Stimulated activated CD4-positive, alpha-beta T cell treated with anti-CD3 and anti-CD28 coated beads, Interleukin-15, amount 100 ng/mL, for 1 hour (primary cell): ENCODE measurements at places on chromosomes 6 and 20.

- DNase-seq: no peak
Observed at GRCh38 chr6:28207510-28208110, 17.5 kb upstream of the ZSCAN9 start.

- no peak for DNase-seq
Observed at GRCh38 chr20:63006540-63007359, at the start of gene BHLHE23. Gene BHLHE23 (minus strand): TSS chr20:63006964. CDS start chr20:63006774, 190 bp downstream.

DNA sequence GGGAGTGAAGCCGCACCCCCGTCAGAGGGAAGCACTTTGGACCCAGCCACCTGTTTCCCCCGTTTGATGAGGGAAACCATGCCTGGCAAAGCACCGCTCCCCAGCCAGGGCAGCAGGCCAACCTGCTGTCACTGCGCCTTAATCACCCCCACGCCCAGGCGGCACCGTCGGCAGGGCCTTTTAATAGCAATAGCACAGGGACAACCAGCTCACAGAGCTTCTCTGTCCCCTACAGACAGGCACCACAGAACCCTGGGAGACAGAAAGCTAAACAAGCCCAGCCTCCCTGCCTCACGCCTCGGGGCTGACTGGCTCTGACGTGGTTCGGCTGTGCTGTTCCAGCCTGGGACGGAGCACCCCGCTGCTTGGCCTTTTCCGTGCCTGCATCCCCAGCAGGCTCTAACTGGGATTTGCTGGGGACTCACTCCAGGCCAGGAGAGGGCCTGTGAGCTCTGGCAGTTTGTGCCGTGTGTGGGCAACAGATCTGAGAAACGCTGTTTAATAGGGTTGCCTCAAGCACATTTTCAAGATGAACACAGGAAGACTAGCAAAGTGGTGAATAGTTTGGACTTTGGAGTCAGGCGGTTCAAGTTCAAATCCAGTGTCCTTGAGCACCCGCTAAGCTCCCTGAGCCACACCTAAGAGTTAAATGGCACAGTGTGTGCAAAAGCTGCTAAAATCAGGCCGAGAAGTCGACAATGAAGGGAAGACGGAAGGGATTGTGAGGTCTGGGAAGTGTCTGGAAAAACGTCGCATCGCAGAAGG lies 223.8 kb downstream of the NRN1 start:
- DNase-seq: no peak

- DNase-seq: no peak
Observed at GRCh38 chr6:54335871-54336270, 27.6 kb downstream of the TINAG start.

DNA sequence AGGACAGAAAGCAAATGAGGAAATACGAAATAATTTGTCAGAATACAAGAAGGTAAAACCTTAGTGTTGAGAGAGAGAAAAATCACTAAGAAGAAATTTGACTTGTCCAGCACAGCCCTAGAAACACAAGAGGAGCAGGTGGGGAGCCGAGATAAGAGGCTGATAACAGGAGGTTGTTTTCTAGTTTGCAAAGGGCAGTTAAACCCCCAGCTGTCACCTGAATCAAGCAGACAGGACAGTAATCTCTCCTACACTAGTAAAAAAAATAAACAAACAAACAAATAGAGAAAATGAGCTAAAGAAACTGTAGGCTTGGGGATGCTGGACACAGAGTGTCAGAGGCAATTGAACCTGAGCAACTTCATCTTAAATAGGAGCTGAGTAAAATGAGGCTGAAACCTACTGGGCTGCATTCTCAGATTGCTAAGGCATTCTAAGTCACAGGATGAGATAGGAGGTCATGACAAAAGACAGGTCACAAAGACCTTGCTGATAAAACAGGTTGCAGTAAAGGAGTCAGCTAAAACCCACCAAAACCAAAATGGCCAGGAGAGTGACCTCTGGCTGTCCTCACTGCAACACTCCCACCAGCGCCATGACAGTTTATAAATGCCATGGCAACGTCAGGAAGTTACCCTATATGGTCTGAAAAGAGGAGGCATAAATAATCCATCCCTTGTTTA lies 40.4 kb downstream of the FAM184A start:
- no peak for DNase-seq
